ENCODE measurements at places on chromosomes 16 and 17.

- no peak for DNase-seq
Observed at GRCh38 chr16:2275476-2276367, 7.8 kb upstream of the RNPS1 start.

- no peak for DNase-seq
Observed at GRCh38 chr17:78092794-78093324, 35.7 kb downstream of the TMC6 start.

DNA sequence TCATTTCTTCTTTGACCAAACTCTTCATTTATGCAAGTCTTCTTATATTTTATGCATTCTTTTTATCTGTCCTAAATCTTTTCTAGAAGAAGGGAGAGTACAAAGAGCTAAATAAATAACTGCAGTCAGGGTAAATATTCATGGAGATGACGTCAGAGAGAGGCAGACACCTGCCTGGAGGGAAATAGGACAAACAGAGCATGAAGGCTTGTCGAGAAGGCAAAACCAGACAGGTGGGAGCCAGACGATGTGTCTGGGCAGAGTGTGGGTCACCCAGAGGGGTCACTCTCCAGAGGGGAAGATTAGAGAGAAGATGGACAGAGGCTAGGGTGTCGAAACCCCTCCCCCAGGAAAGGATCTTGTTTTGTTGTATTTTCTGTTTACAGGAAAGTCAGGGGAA lies 78.3 kb upstream of the RPL38 start:
- no peak for DNase-seq

DNA sequence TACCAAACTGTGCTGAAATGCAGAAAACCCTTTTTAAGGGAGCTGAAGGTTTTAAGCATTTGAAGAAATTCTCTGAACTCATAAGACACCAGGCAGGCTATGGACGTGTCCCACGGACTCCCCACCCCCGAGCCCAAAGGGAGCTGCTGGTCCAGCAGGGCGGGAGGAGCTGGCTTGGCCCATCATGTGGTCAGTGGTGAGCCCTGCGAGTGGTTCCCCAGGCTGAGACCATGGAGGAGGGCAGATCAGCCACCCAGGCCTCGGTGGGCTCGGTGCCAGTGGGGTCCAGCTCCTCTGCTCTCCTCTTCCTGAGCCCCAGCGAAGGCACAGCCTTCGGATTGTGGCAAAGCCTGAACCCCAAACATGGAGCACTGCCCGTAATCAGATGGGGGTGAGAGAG lies 27.0 kb downstream of the LGALS3BP start:
- no peak for DNase-seq

- no peak for DNase-seq
Observed at GRCh38 chr16:22312897-22313781, 15.9 kb downstream of the POLR3E start.

DNA sequence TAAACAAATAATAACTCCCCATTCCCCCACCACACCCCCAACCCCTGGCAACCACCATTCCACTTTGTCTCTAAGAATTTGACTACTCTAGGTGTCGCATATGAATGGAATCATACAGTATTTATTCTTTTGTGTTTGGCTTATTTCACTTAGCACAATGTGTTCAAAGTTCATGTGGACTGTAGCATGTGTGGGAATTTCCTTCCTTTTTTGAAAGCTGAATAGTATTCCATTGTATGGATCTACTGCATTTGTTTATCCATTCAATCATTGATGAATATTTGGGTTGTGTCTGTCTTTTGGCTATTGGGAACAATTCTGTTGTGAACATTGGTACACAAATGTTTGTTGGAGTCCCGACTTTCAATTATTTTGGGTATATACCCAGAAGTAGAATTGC lies 3.3 kb upstream of the ACSF2 start:
- DNase-seq = no peak

DNA sequence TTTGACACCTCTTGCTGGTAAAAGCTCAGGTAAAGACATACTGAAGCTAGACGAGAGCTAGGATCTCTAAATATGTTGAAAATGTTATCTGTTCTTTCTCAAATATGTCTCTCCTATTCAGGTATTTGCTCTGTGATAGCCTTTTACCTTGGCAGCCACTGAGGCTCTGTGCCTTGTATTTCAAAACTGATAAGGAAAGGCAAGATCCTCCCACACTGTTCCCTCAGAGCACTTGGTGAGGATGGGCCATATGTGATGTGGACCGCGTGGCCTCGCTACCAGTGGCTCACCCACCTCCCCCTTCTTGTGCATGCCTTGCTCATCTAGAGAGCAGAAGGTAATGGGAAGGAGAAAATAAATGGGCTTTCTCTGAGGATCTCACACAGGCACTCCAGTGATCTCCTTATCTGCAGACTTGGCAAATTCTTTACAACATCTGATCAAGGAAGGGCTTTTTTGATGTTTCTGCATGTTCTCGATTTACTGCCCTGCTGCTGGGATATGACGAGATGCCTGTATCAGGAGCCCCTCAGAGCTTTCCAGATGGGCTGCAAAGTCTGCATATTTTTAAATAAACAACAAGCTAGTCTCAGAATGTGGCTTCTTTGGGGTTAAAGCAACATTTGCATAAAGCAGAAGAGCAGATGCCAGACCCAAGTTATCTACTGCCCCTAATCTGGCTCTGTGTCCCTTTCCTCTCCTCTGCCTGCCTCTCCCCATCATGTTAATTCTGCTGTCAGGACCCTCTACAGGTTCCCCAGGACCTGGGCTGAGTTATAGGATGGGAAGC lies 16.9 kb downstream of the HOXB1 start:
- DNase-seq = no peak

GRCh38 chr17:59756236-59756818 lies 48.9 kb downstream of the VMP1 start:
- no peak for DNase-seq

DNA sequence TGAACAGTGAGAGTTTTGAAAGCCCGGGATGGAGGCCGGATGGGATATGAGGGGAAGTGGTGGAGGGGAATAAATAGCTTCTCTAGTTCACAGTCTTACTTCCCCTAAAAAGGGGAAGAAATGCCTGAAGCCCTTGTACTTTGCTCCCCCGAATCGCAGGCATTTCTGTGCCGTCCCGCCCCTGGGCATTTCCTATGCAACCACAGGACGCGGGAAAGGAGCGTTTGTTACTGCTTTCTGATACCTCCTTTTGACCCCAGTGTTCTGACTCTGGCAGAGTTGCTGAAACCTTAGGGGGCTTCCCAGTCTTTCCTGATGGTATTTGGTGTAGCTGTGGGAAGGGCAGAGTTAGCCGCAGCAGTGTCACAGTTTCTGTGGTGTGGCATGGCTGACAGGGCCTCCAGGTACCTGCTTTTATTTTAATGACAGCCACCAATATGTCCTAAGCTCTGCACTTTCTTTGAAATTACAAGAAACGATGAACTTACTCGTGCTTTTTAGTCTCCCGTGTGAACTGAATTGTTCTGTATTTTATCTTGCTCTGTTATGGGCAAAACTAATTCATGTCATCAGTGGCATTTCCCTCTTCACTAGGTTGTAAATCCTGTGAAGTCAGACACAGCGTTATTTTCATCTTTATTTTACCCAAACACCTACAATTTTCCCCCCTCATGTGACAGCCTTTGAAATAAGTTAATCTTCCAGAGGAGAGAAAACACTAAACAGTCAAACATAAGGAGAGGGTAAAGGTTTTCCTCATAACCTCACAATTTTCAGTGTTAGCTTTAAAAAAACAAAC lies 27.1 kb downstream of the USP10 start:
- DNase-seq = no peak

Data from left renal pelvis (tissue), 4 donors.